ENCODE measurements at places on chromosomes 5 and 9.

DNA sequence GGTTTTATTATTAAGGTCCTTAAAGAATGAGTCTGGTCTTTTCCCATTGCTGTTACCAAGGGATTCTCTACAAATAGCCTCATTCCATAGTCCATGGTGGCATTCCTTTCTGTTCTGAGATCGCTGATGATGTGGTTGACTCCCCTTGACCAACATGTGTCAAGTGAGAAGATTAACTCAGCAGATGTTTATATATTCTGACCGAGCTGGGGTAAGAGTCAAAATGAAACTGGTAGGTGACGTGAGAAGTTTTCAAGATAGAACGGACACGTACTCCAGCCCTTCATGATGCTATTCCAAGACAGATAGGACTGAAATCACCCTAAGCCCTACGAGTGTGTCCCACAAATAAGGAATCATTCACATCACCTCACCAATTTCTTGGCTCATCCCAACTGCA, 155.5 kb upstream of the WWC1 start:
- DNase-seq: no peak

DNA sequence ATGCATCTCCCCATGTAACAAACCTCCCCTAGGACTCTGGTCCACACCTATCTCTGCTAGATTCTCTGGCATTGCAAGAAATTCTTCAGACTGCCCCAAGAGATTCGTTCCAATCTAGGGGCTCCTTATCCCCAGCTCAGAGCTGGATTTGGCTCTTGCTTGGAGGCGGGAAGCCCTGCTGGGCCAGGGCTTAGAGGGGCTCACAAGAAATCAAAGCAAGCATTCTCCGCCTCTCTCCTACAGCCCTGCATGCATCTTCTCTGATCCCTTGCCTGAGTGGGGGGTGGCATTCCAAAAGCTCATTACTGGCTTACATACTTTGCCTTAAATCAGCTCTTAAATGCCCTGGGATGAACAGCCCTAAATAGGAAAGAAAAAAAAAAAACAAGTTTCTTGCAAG, 75.8 kb downstream of the KCNIP1 start:
- no peak for DNase-seq

DNA sequence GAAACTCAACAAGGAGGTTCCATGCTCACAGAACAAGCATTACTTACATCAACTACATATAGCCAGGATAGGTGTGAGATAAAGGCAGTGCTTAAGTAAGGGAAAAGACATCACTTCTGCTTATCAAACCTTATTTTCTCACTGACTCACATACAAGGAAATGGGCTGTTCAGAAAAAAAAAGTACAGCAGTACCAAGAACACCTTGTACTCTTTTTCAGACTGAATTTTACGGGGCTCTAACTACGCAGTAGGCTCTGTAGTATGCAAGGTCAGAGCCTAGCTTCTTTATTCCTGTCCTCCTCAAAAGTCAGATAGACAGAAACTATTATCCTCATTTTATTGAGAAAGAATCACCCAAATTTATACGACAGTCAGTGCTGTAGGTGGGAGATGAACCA, 5.8 kb downstream of the PSMB7 start:
- no peak for DNase-seq

GRCh38 chr5:33934176-33934575, 2.0 kb upstream of the RXFP3 start:
- no peak for DNase-seq

DNA sequence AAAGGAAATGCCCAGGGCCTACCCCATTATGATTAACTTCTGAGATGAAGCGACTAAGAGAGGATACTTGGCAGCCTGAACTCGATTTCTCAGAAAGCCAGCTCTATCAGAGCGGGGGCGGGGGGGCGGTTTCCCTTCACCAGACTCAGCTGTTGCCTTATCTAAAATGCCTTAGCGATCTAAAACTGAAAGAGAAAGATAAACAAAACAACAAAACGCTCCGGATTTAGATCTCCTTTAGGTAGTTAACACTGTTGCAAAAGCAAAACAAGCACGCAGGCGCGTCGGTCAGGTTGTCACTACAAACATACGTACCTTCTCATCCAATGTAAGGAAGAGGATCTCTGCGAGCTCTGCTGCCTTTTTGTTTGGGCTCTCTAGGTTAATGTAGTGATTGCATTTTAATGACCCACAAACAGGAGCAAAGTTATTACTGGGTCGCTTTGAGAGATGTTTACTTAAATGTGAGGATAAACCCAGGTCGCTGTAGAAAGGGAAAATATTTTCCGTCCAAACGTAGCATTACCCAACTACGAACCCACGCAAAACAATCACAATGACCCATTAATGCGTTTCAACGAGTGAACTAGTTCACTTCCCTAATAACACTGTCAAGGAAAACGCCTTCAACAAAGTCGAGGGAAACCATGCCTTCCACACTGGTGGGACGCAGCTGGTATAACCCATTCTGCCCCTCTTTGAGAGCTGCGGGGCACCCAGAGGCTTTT, 982 bp downstream of the EPB41L4A start:
- peak; percentile 66 for DNase-seq
